Activated naive CD8-positive, alpha-beta T cell treated with anti-CD3 and anti-CD28 coated beads, Interleukin-2, amount 50 U/mL, for 24 hours (primary cell): ENCODE measurements at places on chromosomes 1 and 21.

DNA sequence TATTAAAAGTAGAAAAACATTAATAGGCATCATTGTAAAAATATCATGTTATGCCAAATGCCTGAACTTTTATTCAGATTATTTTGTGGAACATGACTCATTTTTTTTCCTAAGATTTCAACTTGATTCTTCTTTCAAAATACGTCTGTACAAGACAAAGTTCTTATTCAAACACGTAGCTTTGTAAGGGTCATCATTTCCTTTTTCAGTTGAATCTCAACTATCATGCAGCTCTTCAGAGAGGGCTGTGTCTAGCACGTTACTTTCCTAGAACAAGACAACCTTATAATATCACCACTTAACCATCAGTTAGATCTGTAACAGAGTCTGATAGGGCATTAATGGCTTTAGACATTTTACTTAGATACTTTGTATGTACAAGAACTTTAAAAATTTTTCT is 608.9 kb downstream of the AMY1C start:
- H3K27ac ChIP-seq: no peak overlapping the region
- H3K36me3 ChIP-seq: no peaks in the 10 kb centered on the region
- DNase-seq: no peak
- H3K4me3 ChIP-seq: no peak overlapping the region
- H3K4me1 ChIP-seq: no peaks in the 10 kb centered on the region

DNA sequence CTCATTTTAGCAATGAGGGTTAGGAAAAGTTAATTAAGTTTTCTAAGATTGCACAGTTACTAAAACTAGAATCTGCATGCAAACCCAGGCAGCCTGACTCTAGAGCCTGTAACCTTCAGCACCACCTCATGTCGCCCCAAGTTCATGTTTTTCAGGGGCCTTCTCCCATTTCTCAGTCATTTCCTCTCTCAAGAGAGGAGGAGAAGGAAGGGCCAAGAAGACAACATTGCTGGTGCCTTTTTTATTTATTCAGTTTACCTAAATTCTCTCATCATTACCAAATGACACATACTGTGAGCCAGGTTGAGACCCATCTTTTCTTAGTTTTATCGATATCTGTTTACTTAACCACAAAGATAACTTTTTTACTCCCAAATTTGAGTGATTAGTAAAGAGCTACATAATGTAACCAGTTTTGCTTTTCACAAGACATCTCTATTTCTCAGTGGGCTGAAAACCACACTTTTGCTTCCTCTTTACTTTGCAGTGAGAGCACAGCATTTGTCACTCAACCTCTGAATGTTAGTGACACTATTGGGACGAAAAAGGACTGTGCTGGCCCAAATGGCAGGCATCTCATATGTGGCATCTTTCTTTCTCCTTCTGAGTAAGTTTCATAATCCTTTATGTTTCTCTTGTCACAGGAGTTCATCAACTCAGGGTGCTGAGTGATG is at the start of gene CD101:
Gene CD101 (plus strand): TSS at position 507 of the 674 bp plus-strand sequence. CDS start 58 bp downstream, at position 565.
- no peak for DNase-seq
- peaks cover 64% of the 10 kb centered on the region for H3K4me1 ChIP-seq
- peak within 1 kb of the TSS; percentile 54 for H3K4me3 ChIP-seq
- H3K27ac ChIP-seq: peak within 1 kb of the TSS; percentile 90

DNA sequence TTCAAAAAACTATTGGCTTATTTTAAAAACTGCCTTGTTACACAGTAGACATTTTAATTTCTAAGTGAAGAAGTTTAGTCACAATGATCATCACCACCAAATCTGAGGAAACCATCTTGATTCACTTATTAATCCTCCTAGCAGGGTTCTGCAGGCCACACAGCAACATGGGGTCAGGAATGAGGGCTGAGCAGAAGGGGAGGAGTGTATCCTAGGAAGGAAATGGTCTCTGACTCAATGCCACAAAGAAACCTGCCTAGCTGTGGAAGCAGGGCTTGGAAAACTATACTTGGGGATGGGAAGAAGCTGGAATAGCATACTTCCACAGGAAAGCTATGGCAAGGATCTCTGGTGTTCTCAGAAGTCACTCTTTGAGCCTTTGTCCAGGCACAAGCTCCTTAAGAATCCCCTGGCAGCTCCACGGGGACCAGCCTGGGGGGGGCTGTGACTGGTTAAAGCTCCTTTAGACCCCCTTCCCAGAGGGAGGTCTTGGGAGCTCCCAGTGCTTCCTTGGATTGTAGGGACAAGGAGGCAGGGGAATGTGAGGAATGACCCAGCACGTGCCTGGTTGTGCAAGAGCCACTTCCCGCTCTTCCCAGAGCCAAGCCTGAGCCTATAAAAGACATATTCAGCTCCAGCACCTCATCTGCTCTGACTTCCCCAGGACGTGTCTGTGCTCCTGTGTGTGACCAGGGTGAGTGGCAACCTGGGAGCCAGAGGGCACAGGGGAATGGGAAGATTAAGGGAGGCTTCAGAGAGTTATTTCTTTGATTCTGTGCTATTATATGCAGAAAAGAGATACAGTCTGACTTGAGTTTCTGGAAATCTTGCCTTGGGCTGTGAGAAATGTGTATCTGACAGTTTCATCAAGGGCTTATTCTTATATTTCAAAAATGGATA is at the start of gene LCE2A:
Gene LCE2A (plus strand): TSS at position 645 of the 900 bp plus-strand sequence. CDS start 557 bp downstream, outside the sequence.
- no peak within 1 kb of the TSS for H3K4me3 ChIP-seq
- H3K27me3 ChIP-seq: peaks cover 2% of the 10 kb centered on the region
- no peaks in the 10 kb centered on the region for H3K4me1 ChIP-seq
- no peaks in the 10 kb centered on the region for H3K36me3 ChIP-seq
- H3K27ac ChIP-seq: no peak within 1 kb of the TSS

DNA sequence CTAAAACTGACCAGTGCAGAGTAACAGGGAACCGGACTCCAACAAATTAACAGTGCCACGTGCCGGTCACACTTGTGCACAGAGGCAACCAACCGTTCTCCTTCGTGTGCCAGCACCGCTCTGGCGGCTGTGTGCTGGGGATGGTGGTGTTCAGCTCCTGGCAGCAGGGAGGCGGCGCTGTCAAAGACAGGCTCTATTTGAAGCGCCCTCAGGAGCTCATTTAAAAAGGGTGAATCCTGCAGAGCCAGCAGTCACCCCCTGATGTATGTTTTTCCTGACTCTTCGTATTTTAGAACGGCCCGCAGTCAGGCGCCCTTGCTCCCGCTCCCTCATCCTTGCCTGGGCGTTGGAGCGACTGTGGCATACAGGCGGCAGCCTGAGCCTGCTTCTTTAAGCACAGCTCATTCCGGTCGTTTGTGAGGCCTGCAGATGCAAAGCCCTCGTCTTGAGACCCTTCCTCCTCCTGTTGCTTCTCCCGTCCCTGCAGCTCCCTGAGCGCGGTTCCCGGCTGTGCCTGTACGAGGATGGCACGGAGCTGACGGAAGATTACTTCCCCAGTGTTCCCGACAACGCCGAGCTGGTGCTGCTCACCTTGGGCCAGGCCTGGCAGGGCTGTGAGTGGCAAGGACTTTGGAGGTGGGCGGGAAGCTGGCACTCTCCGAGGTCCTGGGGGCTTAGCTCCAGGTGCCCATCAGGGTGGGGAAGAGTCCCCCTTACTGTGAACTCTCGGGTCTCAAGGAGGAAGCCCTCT is 1.1 kb downstream of the DFFB start:
- H3K36me3 ChIP-seq: peaks cover 2% of the 10 kb centered on the region
- H3K27me3 ChIP-seq: no peaks in the 10 kb centered on the region
- H3K27ac ChIP-seq: no peak overlapping the region
- peak; percentile 17 for DNase-seq
- H3K4me1 ChIP-seq: peaks cover 24% of the 10 kb centered on the region

DNA sequence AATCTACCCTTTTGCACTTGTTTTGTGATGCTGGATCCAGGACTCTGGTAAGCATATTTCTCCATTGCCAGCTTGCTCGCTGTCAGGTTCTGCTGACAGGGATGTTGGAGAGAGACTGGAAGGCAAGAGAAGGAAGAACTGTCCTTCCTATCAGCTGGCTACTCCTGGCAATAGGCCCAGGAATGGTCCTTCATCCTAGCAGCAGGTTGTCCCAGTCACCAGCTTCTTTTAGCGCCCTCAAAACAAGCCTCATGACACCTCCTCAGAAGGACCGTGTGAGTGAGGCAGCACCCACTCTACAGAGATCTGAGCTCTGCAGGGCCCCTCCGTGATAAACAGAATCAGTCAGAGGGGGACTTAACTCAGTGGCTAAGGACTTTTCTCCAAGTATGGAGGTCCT is 33.1 kb upstream of the SLAMF9 start:
- no peak for DNase-seq
- H3K4me3 ChIP-seq: no peak overlapping the region
- no peak overlapping the region for H3K27ac ChIP-seq
- H3K36me3 ChIP-seq: no peaks in the 10 kb centered on the region
- peaks cover 8% of the 10 kb centered on the region for H3K4me1 ChIP-seq

DNA sequence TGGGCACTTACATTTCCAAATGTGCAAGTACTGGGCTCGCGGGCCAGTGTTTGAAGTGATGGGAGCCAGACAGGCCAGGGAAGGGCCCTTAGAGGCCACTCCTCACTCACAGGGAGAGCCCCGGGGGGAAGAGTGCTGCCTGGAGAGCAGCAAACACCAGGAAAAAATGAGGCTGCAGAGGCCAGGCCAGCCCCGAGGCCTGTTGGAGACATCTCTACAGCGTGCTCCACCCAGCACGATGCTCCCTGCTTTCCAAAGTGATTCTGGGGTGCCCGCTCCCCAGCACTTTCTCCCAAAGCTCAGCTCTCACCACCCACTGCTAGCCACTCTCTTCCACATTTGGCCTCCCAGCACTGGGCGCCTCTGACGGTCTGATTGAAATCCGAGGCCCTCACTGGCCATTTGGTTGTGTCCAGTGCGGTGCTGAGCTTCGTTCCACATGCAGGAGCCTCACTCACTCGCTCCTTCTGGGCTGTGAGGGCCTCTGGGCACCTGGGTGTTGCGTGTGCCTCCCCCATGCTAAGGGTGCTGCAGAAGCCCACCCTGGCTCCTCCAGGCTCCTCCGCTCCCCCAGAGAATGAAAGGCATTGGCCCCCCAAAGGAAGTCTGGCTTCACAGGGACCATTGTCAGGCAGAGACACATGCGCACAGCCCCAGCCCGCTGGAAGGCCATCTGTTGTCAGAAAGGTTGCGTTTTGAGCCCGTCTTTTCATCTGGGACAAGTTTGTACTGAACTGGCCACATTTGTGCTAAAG is 385.4 kb upstream of the VAMP3 start:
- H3K36me3 ChIP-seq: no peaks in the 10 kb centered on the region
- no peak overlapping the region for H3K27ac ChIP-seq
- no peaks in the 10 kb centered on the region for H3K27me3 ChIP-seq
- H3K4me1 ChIP-seq: no peaks in the 10 kb centered on the region

GRCh38 chr1:205259324-205259832 is 31.6 kb downstream of the TMCC2 start:
- H3K27ac ChIP-seq: no peak overlapping the region
- no peak for DNase-seq
- peaks cover 5% of the 10 kb centered on the region for H3K27me3 ChIP-seq
- peaks cover 39% of the 10 kb centered on the region for H3K4me1 ChIP-seq

DNA sequence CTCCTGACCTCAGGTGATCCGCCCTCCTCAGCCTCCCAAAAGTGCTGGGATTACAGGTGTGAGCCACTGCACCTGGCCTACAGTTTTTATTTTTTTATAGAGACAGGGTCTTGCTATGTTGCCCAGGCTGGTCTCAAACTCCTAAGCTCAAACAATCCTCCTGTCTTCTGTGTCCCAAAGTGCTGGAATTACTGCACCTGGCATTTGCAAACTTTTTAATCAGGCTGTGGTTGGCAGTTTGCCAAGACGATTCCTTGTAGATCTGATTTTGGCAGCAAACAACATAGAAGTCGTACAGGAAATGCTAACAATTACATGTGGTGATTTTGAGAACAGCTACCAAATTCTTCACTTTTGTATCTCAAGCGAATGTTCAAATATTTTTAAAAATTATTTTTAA is 10.1 kb downstream of the RBP7 start:
- peaks cover 6% of the 10 kb centered on the region for H3K27me3 ChIP-seq
- no peak for DNase-seq
- H3K27ac ChIP-seq: no peak overlapping the region
- H3K4me1 ChIP-seq: no peaks in the 10 kb centered on the region
- no peaks in the 10 kb centered on the region for H3K36me3 ChIP-seq

GRCh38 chr1:81670286-81670685 is 130.4 kb upstream of the ADGRL2 start:
- H3K27me3 ChIP-seq: no peaks in the 10 kb centered on the region
- H3K27ac ChIP-seq: no peak overlapping the region
- no peak for DNase-seq
- no peaks in the 10 kb centered on the region for H3K4me1 ChIP-seq
- no peaks in the 10 kb centered on the region for H3K36me3 ChIP-seq

GRCh38 chr1:42924851-42925760 is 33.6 kb downstream of the SLC2A1 start:
- no peak for DNase-seq
- H3K27ac ChIP-seq: peak overlapping the region; percentile 87
- H3K4me1 ChIP-seq: peaks cover 52% of the 10 kb centered on the region
- H3K27me3 ChIP-seq: no peaks in the 10 kb centered on the region

DNA sequence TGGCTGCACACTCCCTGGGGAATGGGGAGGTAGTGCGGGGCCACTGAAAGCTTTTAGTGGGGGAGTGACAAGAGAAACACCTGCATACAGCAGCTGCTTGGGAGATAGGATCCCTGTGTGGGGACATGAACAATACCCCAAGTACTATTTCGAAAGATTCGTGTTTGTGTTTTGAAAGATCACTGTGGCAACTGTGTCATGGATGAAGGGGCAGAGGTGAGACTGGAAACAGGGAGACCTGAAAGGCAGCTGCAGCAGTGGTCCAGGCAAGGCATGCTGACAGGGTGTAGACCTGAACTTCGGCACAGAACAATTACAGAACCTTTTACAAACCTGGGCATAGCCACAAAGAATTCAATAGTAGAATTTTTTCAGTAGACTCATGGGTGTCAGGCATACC is 32.9 kb downstream of the TENT5C start:
- peaks cover 27% of the 10 kb centered on the region for H3K27me3 ChIP-seq
- no peak overlapping the region for H3K4me3 ChIP-seq
- DNase-seq: no peak
- no peaks in the 10 kb centered on the region for H3K36me3 ChIP-seq
- H3K27ac ChIP-seq: no peak overlapping the region

GRCh38 chr1:210687582-210688279 is 359.0 kb downstream of the HHAT start:
- no peak for DNase-seq
- peaks cover 29% of the 10 kb centered on the region for H3K4me1 ChIP-seq
- no peaks in the 10 kb centered on the region for H3K27me3 ChIP-seq
- no peaks in the 10 kb centered on the region for H3K36me3 ChIP-seq

GRCh38 chr1:156684227-156684782 is 7.1 kb upstream of the NES start:
- peaks cover 30% of the 10 kb centered on the region for H3K27me3 ChIP-seq
- no peak overlapping the region for H3K27ac ChIP-seq
- no peaks in the 10 kb centered on the region for H3K36me3 ChIP-seq

DNA sequence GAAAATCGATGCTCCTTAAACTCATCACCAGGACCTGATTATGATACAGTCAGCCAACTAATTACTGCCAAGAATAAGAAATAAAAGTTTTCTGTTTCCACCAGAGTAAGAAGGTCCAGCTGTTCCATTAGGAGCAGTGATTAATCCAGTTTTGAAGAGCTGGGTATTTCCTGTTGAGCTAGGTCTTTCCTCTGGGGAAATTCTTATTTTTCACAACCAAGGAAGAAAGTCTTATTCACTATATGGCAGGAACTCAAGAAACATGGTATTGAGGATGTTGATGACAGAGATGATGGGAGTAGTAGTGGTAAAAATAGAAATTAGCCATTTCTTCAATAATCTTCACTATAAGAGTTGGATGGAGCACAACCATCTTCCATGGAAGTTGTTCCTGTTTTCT is 374.6 kb upstream of the RUNX1 start:
- H3K4me3 ChIP-seq: no peak overlapping the region
- H3K36me3 ChIP-seq: no peaks in the 10 kb centered on the region
- H3K27ac ChIP-seq: peak overlapping the region; percentile 24

GRCh38 chr1:217139513-217139912 is 416.3 kb upstream of the ESRRG start:
- peaks cover 5% of the 10 kb centered on the region for H3K4me1 ChIP-seq
- H3K36me3 ChIP-seq: no peaks in the 10 kb centered on the region
- H3K4me3 ChIP-seq: no peak overlapping the region
- DNase-seq: no peak
